Hematopoietic multipotent progenitor cell treated with erythropoietin and hydrocortisone succinate and interleukin-3 and kit ligand, for 8 days (in vitro differentiated cells): ENCODE measurements at places on chromosomes 12 and 14.

DNA sequence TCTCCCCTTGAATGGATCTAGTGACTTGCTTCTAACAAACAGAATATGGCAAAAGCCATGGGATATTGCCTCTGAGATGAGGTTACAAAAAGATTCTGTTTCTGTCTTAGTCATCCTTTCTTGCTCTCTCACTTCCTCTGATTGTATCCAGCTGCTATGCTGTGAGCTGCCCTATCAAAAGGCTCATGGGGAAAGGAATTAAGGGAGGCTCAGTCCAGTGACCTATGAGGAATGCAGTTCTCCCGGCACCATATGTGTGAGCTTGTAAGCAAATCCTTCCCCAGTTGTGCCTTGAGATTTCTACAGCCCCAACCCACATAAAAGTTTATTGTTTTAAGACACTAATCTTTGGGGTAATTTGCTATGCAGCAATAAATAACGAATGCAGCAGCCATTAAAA lies 183.1 kb downstream of the KLHL28 start:
- DNase-seq, result no peak

- no peak for DNase-seq
Measured at GRCh38 chr12:5034603-5035002, 9.1 kb upstream of the KCNA5 start.

- DNase-seq, result peak; percentile 17
Measured at GRCh38 chr14:59582845-59583509, 6.4 kb upstream of the CCDC175 start.

DNA sequence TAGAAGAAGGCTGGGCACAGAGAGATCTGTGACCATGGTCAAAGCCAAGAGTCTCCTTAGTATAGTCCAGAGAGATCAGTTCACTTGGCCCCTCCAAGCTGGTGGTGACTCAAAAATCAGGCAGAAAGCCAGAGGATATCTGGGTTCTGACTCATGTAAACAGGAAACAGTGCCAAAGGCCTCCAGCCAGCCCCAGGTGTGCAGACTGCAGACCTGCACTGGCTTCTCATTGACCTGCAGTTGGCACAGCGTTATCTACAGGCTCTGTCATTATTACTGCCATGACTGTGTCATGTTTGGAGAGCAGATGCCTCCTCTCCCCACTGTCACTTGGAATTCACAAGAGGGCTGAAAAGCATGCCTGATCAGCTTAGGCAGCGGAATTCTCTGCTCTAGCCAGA lies 295.7 kb upstream of the PRKD1 start:
- DNase-seq, result no peak

DNA sequence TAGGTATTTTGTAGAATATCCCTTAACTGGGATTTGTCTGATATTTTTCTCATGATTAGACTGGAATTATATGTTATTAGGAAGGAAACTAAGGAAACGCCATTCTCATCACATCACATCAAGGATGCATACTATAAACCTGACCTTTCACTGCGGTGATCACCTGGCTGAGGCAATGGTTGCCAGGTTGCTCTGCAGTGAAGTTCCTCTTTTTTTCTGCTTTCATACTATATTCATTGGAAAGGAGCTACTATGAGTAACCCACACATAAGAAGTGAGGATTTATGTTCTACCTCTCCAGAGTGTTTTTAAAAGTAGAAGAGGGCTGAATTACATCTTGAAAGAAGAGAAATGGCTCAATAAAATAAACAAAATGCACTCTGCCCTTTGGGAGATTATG lies 31.0 kb upstream of the GRIP1 start:
- DNase-seq, result no peak

DNA sequence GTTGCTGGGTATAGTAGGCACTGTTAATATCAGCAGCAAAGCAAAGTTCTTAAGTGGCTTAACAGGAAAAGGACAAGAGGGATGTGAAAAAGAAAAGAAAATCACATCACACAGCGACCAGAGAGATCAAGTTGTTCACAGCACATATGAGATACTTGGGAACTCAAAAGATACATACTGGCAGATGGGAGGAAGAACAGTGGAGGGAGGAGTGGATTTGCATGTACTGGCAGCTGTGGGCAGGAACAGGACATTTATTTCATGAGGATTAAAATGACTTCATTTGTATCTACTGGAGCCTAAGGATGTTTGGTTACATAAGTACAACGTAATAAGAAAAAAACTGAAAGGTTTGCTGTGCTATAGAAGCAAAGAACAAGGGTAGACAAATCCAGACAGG lies 136.5 kb upstream of the IFNG-AS1 start:
- no peak for DNase-seq

DNA sequence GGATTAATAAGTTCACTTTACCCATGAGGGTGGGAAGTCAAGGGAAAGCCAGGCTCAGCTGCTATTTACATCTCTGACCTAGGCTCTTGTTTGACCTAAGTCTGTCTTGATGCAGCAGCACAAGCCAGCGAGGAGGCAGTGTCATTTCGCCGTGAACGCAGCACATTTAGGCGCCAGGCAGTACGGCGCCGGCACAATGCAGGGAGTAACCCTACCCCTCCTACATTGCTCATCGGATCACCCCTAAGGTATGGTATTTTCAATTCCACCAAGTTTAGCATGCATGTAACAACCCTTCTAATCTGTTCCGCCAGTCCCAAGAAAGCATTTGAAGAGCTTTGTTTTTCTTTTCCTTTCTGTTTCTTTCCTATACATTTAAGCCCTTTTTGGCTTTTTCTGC lies 81.2 kb downstream of the PCNX1 start:
- DNase-seq, result no peak

DNA sequence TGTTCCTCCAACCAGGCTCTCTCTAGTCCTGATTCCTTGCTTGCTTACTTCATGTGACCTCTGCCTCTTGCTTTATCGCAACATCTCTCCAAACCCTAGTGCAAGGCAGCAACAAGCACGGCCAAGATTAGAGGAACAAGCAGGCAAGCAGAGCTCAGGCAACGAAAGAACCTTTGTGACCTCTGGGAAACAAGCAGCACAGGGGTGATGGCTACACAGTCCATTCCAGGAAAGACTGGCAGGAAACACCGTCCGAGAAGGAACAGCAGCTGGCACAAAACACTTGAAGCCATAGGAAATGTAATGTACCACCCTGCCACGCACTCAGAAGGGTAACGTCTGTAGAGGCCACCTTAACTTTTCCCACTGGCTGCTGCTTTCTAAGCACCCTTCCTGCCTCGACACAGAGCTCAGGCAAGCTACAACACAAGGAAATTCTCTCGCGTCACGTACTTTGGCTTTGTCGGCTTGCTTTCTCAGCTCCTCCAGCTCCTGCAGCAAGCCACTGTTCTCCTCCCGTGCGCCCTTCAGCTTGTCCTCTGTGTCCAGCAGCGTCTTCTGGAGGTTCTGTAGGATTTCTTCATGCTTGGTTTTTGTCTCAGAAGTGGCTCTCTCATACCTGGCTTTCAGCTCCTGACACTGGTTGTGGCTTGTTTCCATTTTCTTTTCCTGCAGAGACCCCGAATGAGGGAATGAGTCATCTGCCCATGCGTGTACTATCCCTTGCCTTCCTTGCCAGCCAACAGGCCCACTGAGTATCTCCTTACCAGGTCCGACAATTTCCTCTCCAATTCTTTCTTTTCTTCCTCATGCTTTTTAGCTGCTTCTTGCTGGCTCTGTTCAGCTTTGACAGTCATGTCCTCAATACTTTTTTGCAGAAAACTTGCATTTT lies 61.4 kb upstream of the VPS33A start:
- no peak for DNase-seq

DNA sequence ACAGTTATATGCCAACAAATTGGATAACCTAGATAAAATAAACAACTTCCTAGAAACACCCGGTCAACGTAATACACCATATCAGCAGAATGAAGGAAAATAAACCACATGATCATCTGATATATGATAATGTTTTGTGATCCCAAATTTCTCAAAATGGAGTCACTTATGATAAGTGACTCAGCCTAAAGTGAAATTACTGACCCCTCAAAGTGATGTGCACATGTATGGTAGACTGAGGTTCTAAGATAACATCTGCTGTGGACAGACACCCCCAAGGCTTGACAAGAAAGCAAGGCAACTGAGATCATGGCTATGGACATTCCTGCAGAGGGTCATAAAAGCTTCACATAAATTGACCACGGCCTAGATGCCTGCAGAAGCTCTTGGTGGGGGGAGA lies 105.1 kb upstream of the DCN start:
- no peak for DNase-seq

DNA sequence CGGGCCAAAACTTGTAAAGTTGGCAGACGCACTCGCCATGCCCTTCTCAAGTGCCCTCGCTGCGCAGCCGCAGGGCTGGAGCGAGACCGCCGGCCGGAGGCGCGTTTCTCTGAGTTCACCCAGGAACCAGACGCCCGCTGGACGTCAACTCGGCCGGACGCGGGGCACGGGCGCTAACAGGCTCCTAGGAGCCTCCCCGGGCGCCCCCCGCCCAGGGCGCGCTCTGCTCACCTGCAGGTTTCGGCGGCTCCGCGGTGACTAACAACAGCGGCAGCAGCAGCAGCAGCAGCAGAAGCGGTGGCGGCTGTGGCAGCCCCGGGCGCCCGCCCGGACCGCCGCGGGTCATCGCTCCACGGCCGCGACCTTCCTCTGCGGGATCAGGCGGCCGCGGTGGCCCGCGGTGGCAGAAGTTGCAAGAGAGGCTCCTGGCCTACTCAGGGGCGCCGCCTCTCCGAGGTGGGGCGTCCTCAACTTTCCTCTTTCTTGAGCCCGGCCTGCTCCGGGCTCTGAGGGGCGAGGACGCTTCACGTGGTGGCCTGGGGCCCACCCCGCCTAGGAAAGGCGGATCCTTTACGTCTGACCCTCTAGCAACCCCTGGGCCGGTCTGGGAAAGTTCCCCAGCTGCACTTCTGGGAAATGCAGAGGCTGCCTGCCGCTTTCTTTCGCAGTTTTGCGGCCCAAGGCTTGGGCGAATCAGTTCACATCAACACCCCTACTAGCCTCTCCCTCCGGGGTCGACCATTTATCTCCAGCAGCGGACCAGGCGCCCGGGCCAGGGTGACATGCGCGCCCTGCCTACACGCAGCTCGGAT lies at the start of gene PLBD1:
Gene PLBD1 (minus strand): TSS at position 533 of the 812 bp plus-strand sequence. CDS start 187 bp downstream, at position 346.
- no peak for DNase-seq

GRCh38 chr14:30533126-30533525 lies 25.8 kb upstream of the G2E3 start:
- no peak for DNase-seq
